ENCODE measurements at places on chromosomes 11 and 22.

GRCh38 chr11:17073370-17074027 is 4.0 kb downstream of the RPS13 start:
- no peak for DNase-seq

DNA sequence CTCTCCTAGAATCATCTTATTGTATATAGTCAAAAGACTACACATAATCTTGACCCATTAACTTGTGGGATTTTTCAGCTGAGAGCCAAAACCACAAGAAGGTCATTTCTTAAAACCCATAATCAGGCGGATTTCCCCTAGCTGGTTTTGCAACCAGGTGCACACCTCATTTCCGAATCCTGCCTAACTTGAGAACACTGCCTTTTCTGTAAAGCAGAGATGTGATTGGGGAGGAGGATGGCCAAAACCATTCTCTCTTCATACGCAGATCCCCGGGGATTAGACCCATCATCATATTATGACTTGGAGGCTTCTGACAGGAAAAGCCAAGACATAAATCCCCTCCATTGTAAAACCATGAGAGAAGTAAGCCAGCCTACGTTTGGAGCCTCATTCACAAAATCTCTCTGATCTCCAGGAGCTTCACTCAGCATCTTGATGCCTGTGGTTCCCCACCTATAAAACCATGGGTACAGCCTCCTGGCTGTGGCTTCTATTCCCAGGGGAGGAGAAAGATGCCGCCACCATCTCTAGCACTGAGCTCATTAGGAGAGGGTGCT is 191.3 kb downstream of the KIF18A start:
- no peak for DNase-seq

- DNase-seq, result no peak
Observed at GRCh38 chr11:17159441-17159840, 48.3 kb downstream of the PIK3C2A start.

DNA sequence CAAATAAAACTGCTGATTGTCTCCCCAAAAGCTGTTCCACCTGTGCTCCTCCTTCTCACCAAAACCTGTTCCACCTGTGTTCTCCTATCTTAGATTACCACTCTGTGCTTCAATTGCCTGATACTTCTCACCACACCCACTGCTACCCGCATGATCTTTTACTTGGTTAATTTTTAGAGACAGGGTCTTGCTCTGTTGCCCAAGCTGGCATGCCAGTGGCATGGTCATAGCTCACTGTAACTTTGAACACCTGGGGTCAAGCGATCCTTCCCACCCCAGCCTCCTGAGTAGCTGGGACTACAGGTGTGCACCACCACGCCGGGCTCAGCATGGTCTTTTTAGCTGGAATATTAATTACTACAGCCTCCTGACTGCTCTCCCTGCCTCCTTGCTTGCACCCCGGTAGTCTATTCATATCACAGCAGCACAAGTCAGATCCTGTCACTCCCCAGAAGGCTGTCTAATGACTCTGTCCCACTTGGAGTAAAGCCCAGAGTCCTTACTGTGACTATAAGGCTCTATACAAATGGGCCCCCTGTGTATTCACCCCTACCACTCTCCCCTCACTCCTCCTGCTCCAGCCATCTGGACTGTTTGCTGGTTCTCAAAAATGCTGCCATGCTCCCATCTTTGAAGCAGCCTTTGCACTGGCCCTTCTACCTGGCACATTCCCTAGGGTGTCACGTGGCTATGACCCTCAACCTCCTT is 3.5 kb downstream of the C11orf91 start:
- DNase-seq, result no peak

- no peak for DNase-seq
Observed at GRCh38 chr11:93155738-93156137, 42.1 kb downstream of the SLC36A4 start.

GRCh38 chr11:29364006-29364405 is 652.8 kb downstream of the KCNA4 start:
- no peak for DNase-seq

DNA sequence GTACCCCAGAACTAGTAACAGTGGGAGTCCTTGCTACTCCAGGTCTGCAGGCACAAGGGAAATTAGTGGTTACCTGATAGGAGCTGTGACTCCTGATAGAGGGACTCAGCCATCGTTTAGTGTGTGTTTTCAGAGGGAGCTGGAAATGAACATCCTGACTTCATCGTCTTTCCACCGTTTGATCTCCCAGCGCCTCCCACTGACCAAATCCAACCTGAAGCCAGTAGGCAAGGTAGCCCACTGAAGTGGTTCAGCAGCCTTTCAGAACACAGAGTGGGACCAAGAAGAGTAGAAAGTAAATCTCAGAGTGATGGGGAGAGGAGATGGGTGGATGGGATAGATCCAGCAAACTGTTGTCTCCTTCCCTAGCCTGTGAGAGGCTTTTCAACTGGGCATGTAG is 385.9 kb downstream of the INSC start:
- no peak for DNase-seq

DNA sequence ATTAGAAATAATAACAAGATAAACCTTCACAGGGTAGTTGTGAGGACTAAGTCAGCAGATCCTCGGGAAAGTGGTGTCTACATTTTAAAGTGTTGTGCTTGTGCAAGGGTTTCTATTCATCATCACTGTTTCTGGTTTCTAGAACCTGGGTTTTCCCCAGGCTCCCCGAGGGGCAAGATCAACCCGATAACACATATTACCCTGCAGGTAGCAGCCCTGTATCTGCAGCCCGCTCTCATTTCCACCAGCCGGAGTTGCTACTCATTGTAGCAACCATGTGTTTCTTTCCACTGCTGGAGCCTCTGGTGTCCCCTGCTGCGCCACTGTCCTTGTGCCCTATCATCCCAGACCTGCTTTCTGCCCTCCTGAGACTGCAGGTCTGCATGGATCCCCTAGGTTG is 67.0 kb downstream of the MIAT start:
- DNase-seq, result no peak

- DNase-seq, result no peak
Observed at GRCh38 chr11:86136538-86136937, 67.7 kb upstream of the PICALM start.

GRCh38 chr22:22936915-22937656 is 49.5 kb downstream of the IGLL5 start:
- no peak for DNase-seq

DNA sequence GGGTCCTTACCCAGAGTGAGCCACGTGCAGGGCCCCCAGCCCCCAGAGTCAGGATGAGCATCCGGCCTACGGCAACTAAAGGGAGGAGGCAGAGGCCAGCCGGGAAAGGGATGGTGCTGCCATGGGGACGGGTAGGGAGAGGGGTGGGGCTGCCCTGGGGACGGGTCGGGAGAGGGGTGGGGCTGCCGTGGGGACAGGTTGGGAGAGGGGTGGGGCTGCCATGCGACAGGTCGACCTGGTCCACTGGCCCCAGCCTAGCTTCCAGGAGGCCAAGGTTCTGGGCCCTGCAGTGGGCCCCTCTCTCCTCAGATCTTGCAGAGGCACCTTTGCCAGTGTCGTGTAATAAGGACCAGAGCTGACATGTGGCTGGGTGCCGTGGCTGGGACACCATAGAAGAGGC is 187.7 kb downstream of the BRD1 start:
- DNase-seq, result no peak

- DNase-seq, result no peak
Observed at GRCh38 chr22:19275919-19276600, 15.5 kb downstream of the CLTCL1 start.

- DNase-seq, result no peak
Observed at GRCh38 chr11:65382804-65383368, 440 bp upstream of the SLC25A45 start.

GRCh38 chr11:17958446-17958845 is 54.4 kb downstream of the SERGEF start:
- no peak for DNase-seq

GRCh38 chr22:41201141-41201540 is 4.0 kb upstream of the L3MBTL2 start:
- DNase-seq, result no peak

DNA sequence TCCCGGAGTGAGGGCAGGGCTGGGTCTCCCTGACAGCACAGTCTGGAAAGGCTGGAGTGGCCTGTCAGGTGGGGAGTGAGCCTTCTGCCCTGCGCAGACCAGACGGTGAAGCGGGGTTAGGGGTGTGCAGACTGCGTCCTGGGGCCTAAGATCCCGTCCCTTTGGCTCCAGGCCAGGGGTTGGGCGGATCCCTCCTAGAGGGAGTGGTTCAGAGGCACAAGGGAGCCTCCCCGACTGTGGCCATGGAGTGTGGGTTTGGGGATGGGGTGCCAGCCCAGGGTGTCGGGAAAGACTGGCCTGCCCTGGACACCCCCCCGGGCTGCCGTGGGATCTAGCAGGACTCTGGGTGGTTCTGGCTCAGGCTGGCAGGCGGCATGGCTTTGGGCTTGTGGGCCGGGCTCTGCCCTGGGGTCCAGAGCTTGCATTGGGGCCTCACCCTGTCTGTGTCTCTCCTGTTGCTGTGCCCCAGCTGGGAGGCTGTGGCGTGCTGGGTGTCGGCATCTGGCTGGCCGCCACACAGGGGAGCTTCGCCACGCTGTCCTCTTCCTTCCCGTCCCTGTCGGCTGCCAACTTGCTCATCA is 19.5 kb downstream of the TSPAN4 start:
- DNase-seq, result no peak

GRCh38 chr22:35523167-35523947 is 17.3 kb upstream of the RASD2 start:
- DNase-seq, result no peak

- no peak for DNase-seq
Observed at GRCh38 chr11:12674936-12675696, 895 bp downstream of the TEAD1 start.

GRCh38 chr11:67303835-67304411 is 593 bp downstream of the SSH3 start:
- DNase-seq, result no peak

DNA sequence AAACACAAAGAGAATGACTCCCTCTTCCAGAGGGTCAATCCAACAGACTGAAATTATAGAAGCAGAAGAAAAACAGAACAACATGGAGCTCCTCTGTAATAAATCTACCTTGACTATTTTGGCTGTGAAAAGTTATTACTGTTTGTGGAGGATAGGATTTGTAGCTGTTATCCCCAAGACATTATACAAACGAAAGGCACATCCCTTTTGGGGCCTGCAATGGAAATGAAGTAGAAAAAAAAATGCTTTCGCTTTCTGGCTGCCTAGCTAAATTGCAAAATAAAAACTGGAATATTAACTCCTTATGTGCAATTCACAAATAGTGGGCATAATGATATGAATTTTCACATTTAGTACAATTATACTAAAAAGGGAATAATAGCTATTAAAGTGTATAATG is 123.8 kb upstream of the CCDC179 start:
- no peak for DNase-seq

DNA sequence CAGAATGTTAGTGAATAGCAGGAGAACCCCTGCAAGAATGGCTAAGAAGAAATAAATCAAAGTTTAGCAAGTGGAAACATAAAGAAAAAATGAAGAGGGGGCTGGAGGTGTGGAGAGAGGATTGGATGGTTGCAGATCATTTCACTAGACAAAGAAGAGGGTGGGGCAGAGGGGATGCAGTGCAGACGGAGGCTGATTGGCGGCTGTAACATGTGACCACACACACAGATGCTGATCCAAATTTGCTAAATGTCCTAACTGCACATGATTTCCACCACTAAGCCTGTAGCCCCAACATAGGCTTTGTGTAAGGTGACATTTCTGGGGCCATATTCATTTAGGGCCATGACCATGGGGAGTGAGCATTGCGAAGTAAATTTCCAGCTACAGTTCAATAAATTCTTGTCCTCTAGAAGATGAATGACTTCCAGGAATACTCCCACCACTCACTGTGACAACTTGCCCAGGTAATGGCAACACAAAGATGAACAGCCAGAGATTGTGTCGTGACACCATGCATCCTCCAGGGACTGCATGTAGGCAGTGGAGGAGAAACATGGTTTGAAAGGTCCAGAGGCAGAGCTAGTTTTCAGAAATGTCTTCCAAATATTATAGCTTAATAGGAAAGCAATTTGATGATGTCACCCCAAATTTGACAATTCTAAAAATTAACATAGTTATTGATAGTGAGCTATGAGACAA is 6.8 kb downstream of the KRTAP5-11 start:
- DNase-seq, result no peak

DNA sequence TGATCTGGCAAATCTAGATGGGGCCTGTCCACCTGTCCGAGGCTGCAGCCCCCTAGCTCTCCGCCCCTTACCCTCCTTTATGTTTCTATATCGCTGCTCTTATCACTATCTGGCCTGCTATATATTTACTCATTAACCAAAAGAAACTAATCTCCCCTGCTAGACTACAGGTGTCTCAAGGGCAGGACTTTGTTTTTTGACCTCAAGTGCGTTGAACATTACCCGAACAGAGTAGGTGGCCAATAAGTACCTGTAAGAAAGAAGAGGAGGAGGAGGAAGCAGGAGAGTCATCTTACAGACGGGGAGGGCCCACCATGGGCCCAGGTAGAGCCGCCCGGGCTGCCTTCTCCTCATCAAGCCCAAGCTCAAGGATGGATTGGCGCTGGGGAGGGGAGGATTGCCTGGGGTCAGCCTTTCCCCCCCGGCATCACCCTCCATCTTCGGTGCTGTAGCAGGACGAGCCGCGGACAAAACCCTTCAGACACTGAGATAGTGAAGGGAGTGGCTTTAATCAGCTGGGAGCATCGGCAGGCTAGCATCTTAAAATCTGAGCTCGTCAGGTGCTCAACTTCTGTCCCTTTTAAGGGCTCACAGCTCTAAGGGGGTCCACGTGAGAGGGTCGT is 1.2 kb upstream of the P2RY6 start:
- DNase-seq, result no peak

DNA sequence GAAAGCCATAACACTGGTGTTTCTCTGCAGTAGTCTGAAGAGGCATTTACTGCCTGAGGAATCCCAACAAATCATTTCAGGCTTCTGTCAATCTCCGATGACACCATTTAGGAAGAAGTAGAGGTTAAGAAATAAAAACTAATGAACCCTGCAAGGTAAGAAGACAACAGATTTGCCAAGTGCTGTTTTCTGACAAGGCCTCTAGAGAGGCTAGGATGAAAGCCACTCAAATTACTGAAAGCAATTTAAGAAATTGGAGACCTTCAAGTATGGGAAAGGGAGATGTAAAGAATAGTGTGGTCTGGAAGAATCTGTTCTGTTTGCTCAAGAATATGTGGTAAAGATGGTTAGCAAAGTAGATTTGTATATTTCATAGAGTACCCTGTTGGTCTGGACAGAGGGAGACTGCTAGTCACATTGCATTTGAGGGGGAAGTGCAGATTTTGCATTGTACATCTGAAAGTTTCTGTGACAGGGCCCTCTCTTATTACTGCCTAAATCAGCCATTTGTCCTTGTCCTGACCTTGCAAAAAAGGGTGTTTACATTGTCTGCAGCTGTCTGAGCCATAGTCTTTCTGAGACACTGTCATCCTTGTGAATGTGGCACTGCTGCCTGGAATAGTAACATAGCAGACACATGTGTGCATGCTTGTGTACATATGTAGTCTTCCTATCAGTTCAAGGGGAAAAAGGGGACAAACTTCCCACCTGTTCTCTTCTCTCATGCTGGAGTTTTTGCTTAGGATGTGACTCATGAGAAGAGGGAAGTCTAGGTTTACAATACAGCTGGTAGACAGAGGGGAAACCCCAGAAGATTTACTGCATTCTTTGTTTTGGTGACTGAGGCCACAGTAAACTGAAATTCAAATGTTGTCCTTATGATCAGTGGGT is 640.2 kb upstream of the KIRREL3 start:
- DNase-seq, result no peak

- no peak for DNase-seq
Observed at GRCh38 chr22:31394326-31394725, 5.1 kb upstream of the DRG1 start.
